Pancreas (tissue), 10 donors: ENCODE measurements at places on chromosomes 1 and 21. TPM values are rescaled to one million over a fixed set of nuclear protein-coding genes. Genes with fewer than 3 reads are reported as not detected.

DNA sequence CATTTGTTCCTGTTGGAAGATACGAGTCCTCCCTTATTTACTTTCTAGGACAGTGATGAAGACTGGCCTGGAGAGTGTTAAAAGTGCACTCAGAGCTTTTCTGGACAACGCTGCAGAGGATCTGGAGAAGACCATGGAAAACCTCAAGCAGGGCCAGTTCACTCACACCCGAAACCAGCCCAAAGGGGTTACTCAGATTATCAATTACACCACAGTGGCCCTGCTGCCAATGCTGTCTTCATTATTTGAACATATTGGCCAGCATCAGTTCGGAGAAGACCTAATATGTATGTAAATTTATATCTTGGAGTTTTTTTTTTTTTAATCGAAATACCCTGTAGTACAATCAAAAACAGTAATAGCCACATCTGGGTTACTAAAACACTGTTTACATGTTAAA is 190.5 kb downstream of the ZP4 start:
- no peaks in the 10 kb centered on the region for H3K36me3 ChIP-seq
- H3K27ac ChIP-seq = no peak overlapping the region
- H3K4me1 ChIP-seq = no peaks in the 10 kb centered on the region

- no peak overlapping the region for H3K27ac ChIP-seq
- no peaks in the 10 kb centered on the region for H3K36me3 ChIP-seq
- no peak for DNase-seq
- H3K4me3 ChIP-seq = no peak overlapping the region
- H3K27me3 ChIP-seq = no peaks in the 10 kb centered on the region
- no peaks in the 10 kb centered on the region for H3K4me1 ChIP-seq
Observed at GRCh38 chr1:161267321-161267720, 8.8 kb downstream of the PCP4L1 start.

DNA sequence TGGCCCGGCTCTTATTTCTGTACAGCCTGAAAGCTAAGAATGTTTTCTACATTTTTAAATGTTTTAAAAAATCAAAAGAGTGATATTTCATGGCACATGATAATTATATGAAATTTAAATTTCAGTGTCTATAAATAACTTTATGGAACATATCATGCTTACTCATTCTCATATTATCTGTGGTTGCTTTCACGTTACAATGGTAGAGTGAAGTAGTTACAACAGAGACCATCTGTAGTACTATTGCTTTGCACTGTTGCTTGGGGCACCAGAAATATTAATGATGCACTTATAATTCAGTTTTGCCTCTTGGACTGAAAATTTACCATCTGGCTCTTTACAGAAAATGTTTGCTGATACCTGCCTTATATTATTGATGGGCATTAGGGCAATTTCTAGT is 481.6 kb downstream of the PLPP3 start:
- no peaks in the 10 kb centered on the region for H3K36me3 ChIP-seq
- no peak overlapping the region for H3K27ac ChIP-seq
- no peak overlapping the region for H3K4me3 ChIP-seq

- no peak overlapping the region for H3K4me3 ChIP-seq
- DNase-seq = no peak
- no peaks in the 10 kb centered on the region for H3K36me3 ChIP-seq
- H3K27ac ChIP-seq = no peak overlapping the region
- H3K4me1 ChIP-seq = peaks cover 45% of the 10 kb centered on the region
Observed at GRCh38 chr1:151619489-151620093, 7.7 kb downstream of the SNX27 start.

DNA sequence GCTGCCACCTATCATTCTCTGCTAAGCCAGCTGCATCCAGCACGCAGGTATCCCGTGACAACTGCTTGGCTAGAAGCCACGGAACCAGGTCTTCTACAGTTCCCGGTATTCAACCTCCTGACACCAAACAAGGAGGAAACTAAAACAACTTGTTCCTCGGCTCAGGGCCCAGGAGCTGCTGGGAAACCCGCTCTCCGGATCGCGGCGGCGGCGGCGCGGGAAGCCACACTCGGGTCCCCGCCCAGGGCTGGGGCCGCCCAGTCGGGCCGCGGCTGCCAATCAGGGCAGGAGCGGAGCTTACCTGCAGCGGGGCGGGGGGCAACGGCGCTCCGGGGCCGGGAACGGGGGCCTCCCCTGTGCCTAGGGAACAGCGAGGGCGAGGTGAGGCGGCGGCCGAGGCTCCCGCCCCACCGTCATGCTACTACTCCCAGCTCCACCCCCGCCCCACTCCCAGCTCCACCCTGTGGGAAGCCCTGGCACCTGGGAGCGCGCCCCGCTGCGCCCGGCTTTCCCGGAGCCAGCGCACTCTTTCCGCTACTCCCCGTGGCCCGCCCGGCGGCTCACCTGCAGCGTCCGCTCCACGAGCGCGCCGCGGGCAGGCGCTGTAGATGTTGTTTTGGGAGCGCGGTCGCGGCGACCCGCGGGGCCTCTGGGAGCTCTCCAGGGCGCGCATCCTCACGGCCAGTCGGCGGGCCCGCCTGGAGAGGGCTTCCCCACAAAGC is 12.1 kb downstream of the IL24 start:
- H3K36me3 ChIP-seq = no peaks in the 10 kb centered on the region
- H3K4me1 ChIP-seq = peaks cover 7% of the 10 kb centered on the region
- DNase-seq = peak; percentile 93
- no peaks in the 10 kb centered on the region for H3K27me3 ChIP-seq
- peak overlapping the region; percentile 29 for H3K4me3 ChIP-seq
- peak overlapping the region; percentile 83 for H3K27ac ChIP-seq

DNA sequence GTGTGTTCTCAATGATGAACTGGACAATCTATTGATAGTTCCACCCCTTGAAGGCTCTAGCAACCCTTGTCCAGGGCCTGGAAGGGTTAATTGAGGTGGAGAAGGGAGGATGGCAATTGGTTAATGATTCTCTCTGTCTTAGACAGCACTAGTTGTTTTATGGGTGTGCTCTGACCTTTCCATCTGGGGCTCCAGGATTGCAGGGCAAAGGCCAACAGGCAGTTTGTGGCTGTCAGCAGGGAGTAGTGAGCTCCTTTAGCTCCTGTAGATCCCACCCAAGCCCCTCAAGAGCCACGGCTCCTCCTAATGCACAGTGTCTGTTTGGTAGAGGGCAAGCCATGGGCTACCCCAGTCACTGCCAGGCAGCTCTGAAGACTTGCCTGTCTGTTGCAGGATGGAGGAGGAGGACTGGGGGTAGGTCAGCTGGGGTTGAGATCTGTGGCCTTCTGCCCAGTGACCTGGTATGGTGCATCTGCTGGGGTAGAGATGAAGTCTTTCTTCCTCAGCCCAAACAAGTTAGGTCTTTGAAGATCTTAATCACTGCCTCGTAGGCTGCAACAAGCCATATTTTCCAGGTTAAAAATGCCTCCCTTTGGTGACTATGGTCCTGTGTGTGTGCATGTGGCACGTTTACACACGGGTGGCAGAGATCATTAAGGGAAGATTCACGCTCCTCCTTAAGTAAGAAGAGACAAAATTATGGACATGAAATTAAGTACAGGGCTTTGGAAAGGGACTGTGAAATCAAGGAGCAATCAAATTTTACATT is 7.7 kb downstream of the MROH7 start:
- H3K27ac ChIP-seq = no peak overlapping the region
- H3K36me3 ChIP-seq = no peaks in the 10 kb centered on the region

GRCh38 chr21:35005077-35005476 is 44.0 kb downstream of the RUNX1 start:
- H3K27me3 ChIP-seq = no peaks in the 10 kb centered on the region
- no peak for DNase-seq
- H3K36me3 ChIP-seq = no peaks in the 10 kb centered on the region

GRCh38 chr1:24161270-24161669 is 18.3 kb upstream of the IL22RA1 start:
- H3K4me1 ChIP-seq = no peaks in the 10 kb centered on the region
- H3K36me3 ChIP-seq = peaks cover 28% of the 10 kb centered on the region
- no peaks in the 10 kb centered on the region for H3K27me3 ChIP-seq
- H3K27ac ChIP-seq = no peak overlapping the region
- no peak for DNase-seq

DNA sequence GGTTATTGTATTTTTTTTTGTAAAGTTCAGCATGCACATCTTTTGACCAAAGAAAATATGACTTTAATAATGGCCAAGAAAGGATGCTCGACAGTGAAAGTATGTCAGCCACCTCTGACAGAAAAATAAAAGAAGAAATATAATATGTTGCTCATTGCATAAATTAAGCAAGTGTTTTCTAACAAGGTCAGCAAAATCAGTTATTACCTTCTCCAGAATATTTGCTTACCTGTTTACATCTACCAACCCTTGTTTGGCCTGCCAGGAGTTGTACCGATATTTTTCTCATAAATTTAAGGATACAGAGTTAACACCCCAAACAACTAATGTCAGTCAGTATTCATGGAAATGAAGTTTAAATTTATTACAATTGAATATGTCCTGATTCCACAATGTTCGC is 685.4 kb downstream of the PLA2G4A start:
- H3K27me3 ChIP-seq = no peaks in the 10 kb centered on the region
- H3K4me3 ChIP-seq = no peak overlapping the region
- no peak overlapping the region for H3K27ac ChIP-seq
- no peaks in the 10 kb centered on the region for H3K36me3 ChIP-seq
- no peak for DNase-seq

DNA sequence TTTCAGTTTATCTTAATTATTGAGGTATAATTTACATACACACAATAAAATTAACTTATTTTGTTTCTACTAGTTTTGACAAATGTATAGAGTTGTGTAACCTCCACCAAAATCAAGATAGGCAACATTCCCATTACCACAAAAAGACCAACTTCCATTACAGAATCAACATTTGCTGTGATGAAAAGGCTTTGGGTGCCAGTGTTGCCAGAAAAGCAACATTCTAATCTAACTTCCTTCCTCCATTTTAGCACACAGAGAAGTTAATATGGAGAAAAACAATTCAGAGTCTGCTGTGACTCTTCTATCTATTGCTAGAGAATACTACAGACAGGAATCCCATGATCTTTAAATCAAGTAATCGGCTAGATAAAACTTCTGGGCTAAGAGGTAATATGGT is 245.3 kb downstream of the RERE start:
- H3K27ac ChIP-seq = no peak overlapping the region
- no peak for DNase-seq
- H3K4me1 ChIP-seq = peaks cover 50% of the 10 kb centered on the region
- H3K27me3 ChIP-seq = no peaks in the 10 kb centered on the region
- no peaks in the 10 kb centered on the region for H3K36me3 ChIP-seq
- H3K4me3 ChIP-seq = no peak overlapping the region

- no peak overlapping the region for H3K27ac ChIP-seq
- DNase-seq = no peak
- H3K27me3 ChIP-seq = no peaks in the 10 kb centered on the region
Observed at GRCh38 chr1:69513601-69514000, 54.1 kb upstream of the LRRC7 start.

DNA sequence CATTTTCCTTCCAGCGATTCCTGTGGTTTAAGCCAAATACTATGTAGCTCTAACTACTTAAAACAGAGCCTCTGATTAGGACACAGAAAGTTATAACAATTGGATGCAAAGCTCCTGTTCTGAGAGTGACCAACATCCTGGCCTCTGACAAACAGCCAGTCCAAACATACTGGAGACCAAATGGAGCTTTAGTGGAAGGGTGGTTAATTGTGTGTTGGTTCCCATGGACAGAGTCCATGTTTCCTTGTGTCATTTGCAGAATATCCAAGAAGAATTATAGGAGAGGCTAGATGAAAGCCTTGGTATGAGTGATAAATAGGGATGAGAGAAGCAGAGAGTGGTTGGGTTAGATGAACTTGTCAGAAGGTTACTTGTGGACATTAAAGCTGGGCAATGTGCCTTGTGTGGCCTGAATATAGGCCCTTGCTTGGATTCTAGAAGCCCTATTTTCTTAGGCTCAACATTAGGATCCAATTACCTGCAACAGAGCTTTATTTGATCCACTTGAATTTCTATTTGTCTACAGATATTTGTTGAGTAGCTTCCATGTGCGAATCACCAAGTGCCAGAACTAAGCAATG is 180.5 kb upstream of the GORAB start:
- H3K36me3 ChIP-seq = no peaks in the 10 kb centered on the region
- DNase-seq = no peak
- H3K27me3 ChIP-seq = no peaks in the 10 kb centered on the region
- no peak overlapping the region for H3K27ac ChIP-seq

DNA sequence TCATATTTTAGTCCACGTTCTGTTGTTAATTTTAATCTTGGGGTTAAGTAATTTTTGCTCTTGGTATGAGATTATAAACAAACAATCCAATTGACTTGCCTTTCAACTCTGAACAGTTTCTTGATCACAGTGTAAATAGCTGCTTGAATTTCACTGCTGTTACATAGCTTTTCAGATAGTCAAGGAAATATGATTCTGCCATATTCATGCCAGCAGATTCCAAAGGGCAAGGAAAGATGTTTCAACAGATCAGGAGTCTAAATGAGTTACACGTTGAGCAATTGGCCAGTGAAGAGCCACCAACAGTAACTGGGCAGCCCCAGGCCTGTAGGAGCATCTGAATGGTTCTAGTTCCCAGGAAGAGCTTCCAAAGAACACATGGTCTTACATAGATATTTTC is 93.6 kb downstream of the LEPR start:
- no peaks in the 10 kb centered on the region for H3K27me3 ChIP-seq
- no peaks in the 10 kb centered on the region for H3K36me3 ChIP-seq
- H3K4me3 ChIP-seq = no peak overlapping the region
- no peak overlapping the region for H3K27ac ChIP-seq
- peaks cover 15% of the 10 kb centered on the region for H3K4me1 ChIP-seq

GRCh38 chr1:51792864-51793263 is 85.7 kb downstream of the NRDC start:
- DNase-seq = no peak
- peaks cover 44% of the 10 kb centered on the region for H3K36me3 ChIP-seq
- H3K27me3 ChIP-seq = no peaks in the 10 kb centered on the region
- H3K4me3 ChIP-seq = no peak overlapping the region
- H3K27ac ChIP-seq = no peak overlapping the region
- H3K4me1 ChIP-seq = peaks cover 7% of the 10 kb centered on the region

LCE3D gene
- total RNA-seq = not detected

CCDC181 gene
- 0.78 TPM for total RNA-seq

ENSA gene
- 67.4 TPM for total RNA-seq

MAEL gene
- not detected for total RNA-seq

CCDC185 gene
- not detected for total RNA-seq

POFUT2 gene
- total RNA-seq = 12.1 TPM

KMO gene
- not detected for total RNA-seq

KDF1 gene
- total RNA-seq = 7.2 TPM

CFHR4 gene
- total RNA-seq = not detected
